ENCODE measurements at places on chromosomes 4 and X.

DNA sequence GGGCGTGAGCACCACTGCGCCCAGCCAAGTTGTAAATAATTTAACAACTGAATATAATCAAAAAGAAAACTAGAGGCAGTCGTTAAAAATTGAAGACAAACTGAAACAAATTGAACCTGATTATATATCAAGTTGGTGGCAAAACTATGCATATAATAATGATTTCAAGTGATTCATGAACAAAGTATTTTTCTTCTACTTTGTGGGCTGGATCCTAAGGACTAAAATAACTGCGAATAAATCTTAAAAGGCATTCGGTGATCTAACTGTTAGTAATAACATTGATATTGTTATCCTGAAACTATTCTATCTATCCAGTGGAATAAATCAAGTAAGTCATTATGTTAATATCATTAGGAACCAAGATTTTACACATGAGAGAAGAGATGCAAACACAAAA lies 21.2 kb upstream of the USP9X start:
- no peak for DNase-seq

GRCh38 chr4:140237616-140238350 lies 83.8 kb upstream of the MAML3 start:
- no peak for DNase-seq

GRCh38 chrX:13825178-13825762 lies 8.4 kb upstream of the GPM6B start:
- DNase-seq, result no peak

- DNase-seq, result no peak
Observed at GRCh38 chr4:138406876-138407275, 164.7 kb upstream of the SLC7A11 start.

GRCh38 chr4:73864961-73865360 lies 4.2 kb upstream of the CXCL1 start:
- DNase-seq, result no peak

DNA sequence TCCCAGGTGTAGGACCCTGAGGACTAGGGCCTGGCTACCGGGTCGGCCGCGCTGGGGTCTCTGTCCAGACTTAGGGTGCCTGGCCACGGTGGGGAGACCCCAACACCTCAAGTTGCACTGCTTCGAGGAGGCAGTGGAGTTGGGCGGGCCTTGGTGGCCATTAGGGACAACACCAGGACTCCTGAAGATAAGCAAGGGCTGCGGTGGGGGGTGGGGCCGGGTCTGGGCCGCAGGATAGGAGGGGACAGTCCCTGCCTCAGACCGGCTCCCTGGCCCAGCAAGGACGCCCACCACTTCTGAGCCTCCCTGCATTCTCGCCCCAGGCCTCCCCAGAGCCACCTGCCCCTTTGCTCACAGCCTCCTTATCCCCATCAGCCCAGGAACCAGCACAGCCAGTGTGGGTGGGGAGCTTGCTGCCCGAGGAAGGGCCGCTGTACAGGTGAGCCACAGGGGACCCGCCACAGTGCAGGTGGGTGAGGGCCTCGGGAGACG lies 5.5 kb upstream of the MXD4 start:
- no peak for DNase-seq

GRCh38 chr4:165720411-165721082 lies 152.5 kb upstream of the TLL1 start:
- DNase-seq, result no peak

- no peak for DNase-seq
Observed at GRCh38 chrX:116172976-116173375, 2.4 kb downstream of the AGTR2 start.

DNA sequence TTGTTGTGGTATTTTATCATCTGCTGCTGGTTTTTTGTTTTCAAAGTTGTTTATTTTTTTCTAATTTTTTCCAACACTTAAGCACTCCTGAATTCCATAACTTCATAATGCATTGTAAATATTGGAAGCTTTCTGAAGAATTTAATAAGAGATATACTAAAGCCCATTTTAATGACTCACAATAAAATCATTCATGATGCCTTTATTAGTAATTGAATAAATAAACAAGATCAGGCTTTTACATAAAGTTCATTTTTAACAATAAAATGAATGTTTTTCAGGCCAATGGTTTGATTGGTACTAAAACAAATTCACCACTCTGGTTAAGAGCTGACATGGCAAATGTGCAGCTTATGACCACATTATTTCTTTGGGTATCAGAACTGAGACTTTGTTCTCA lies 408.2 kb upstream of the SMIM31 start:
- DNase-seq, result no peak

DNA sequence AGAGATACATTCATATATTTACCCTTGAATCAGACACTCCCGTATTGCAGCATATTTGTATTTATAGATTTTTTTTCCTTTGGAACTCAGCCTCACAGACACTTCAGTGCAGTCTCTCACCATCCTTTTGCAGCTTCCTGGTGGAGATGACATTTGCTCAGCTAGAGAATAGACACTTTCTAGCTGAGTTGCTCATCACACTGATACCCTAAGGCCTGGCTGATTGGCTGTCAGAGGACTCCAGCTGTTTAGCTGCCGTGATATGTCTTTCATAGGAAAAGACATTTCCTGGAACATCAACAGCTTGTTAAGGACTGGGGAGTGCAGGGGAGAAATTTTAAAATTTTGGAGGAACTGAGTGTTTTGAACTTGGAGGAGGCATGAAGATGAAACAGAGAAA lies 429.6 kb downstream of the SMARCA1 start:
- no peak for DNase-seq

DNA sequence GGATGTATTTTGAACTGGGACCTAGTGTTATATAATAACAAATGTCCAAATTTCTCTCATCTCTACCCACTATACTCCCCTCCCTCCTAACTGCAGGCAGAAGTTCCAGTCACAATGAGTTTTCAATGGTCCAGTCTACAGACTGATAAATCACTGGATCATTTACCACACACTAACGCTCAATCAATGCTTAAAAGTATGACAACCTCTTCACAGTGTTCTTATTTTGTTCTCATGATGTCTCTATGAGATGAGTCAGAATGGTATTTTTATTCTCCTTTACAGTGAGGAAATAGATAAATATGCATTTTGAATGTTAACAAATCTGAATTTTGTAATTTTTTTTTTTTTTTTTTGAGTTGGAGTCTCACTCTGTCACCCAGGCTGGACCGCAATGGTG lies 83.7 kb upstream of the ETNPPL start:
- no peak for DNase-seq

- no peak for DNase-seq
Observed at GRCh38 chr4:94960708-94961107, 203.0 kb downstream of the BMPR1B start.

DNA sequence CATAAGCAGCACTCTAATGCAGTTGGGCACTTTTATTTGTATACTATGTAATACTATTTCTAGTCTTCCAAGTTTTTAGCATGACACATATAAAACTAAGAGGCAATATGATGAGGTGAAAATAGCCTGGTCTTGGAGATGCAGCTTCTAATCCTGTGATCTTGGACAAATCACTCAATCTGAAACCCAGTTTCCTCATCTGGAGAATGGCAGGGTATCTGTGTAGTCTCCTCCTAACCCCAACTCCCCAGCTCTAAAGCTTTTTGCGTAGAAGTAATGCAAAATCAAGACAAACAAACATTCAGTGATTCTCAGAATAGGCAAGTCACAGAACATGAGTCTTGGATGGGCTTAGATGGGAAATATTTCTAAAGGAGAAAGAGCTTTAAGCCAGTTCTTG lies 36.7 kb upstream of the IL21 start:
- no peak for DNase-seq

- no peak for DNase-seq
Observed at GRCh38 chr4:84866295-84866694, 100.2 kb downstream of the WDFY3 start.

- DNase-seq, result peak; percentile 20
Observed at GRCh38 chr4:183504930-183505610, at the start of gene ING2. ING2 (plus strand) TSS chr4:183505058; CDS start chr4:183505196, 138 bp downstream.

DNA sequence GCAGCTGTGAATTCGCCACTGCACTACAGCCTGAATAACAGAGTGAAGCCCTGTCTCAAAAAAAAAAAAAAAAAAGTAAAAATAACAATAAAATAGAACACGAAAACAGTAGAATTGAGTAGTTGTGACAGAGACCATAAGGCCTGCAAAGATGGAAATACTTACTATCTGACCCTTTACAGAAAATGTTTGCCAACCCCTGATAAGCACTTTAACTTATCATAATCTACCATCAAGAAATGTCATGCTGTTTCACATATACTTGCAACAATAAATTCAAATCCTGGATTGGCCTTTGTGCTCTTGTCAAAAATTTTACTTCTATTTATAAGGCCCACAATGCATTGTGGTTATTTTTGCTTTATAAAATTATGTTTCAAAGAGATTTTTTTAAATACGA lies 75.5 kb downstream of the ING2 start:
- no peak for DNase-seq

GRCh38 chrX:129679901-129680300 lies 25.1 kb upstream of the APLN start:
- no peak for DNase-seq

- DNase-seq, result peak; percentile 5
Observed at GRCh38 chr4:89598602-89599001, 238.4 kb downstream of the SNCA start.

DNA sequence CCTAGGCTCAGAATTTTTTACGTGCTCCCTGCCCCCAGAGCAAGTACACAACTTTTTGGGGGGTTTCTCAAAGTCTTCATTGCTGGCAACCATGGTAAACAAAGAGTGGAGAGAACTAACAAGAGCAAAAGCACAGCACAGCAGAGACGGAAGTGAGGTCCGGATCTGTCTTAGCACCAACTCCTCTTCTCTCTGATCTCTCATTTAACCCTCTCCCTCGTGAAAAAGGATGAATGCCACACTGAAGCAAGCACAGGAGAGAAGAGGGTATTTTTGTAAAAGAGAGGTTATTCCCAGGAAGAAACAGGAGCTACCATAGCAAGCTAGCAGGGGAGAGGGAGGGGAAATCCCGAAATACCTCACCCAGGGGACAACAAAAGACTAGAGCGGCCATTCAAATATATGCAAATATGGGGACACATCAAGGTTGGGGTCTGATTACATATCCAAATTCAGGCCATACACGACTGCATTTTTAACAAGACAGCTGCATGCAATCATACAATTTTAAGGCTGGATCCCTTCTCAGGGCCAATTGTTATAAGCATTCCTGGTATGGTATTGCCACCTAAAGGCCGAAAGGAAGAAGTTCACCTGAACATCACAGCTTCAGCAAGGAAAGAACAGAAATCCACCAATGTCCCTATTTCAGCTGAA lies 46.6 kb downstream of the CD40LG start:
- peak; percentile 15 for DNase-seq

GRCh38 chr4:66357316-66357715 lies 687.0 kb upstream of the EPHA5 start:
- DNase-seq, result no peak

GRCh38 chr4:630656-631055 lies 5.3 kb downstream of the PDE6B start:
- DNase-seq, result no peak

- DNase-seq, result no peak
Observed at GRCh38 chr4:139810710-139811109, 145.1 kb downstream of the MGST2 start.

DNA sequence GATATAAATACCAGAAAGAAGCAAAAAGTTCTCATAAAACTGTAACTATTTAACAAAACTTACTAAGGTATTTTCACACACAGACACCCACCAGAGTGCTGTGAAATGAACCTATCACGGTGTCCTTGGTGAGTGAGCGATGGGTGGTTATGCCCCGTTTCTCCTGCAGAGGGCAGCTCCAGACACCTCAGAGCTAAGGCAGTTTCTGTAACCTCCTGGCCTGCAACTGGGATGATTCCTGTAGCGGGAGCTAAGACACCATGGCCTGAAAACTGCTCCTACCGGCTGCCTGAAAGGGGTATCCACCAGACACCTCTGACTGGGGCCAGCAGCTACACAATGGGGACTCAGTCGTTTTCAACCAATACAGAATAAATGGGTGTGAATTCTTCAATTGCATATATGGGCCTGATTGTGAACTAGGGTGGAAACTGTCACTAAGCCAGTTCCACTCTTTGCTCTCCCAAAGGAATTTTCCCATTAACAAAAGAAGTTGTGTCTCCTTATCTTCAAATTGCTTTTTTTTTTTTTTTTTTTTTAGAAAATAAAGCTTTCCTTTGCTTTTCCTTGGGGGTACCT lies 2375.8 kb upstream of the TENM3 start:
- peak; percentile 16 for DNase-seq

GRCh38 chr4:13212936-13213335 lies 271.2 kb downstream of the RAB28 start:
- no peak for DNase-seq

DNA sequence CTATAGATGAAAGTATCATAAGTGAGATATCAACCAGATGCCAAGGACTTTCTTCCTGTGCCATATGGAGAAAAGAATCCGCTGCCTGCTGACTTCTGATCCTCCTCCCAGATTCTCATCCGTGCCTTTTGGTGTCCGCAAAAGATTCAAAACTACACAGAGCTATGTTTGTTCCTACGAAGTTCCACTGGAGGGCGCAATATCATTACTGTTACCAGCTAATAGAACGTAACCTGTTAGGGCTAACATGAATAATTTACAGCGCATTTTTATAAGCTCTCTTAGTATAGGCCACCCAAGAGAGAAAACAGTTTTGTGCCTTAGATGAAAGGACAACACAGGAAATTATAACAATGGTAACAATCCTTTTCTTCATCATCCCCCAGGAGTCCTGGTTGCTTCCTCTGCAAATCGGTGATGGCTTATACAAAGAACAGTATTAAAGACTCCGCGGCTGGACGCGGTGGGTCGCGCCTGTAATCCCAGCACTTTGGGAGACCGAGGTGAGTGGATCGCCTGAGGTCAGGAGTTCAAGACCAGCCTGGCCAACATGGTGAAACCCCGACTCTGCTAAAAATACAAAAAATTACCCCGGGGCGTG lies 22.8 kb upstream of the CENPVL3 start:
- DNase-seq, result peak; percentile 10

GRCh38 chr4:111650146-111650545 lies 495.1 kb upstream of the FAM241A start:
- DNase-seq, result no peak

DNA sequence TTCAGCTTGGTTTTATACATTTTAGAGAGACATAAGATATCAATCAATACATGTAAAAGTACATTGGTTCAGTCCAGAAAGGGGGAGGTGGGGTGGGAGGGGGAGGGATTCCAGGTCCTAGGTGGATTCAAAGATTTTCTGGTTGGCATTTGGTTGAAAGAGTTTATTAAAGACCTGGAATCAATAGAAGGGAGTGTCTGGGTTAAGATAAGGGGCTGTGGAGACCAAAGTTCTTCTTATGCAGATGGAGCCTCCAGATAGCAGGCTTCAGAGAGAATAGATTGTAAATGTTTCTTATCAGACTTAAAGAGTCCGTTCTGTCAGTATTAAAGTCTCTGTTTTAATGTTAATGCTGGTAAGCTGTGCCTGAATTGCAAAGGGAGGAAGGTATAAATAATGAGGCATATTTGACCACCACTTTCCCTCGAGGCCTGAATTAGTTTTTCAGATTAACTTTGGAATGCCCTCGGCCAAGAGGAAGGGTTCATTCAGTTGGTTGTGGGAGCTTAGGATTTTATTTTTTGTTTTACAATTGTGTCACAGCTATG lies 169.9 kb downstream of the AASDH start:
- no peak for DNase-seq

GRCh38 chr4:80307774-80308465 lies 27.6 kb upstream of the CFAP299 start:
- no peak for DNase-seq

Measured in HuH-7 (cell line).